ENCODE measurements at places on chromosomes 1 and 21.

DNA sequence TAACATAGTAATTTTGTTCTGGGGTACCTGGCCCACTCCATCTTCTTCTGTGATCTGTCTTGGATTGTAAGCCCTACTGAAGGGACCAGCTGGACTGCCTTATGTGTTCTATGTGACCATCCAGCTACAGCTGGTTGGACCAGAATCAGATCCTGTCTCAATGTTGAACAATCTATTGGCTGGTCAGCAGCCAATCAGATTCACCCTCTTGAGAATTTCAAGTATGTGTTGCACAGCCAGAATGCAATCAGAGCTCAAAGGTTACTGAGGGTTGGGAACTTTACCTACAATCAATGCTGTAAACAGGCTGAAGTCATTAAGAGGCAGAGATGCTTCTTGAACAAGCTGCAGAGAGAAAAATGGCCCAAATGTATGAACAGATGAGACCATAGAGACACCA is 61.9 kb downstream of the KCNC4 start:
- DNase-seq = no peak

- peak; percentile 63 for DNase-seq
These were observed 95.6 kb upstream of the TSPAN2 start for GRCh38 chr1:115184951-115185331.

DNA sequence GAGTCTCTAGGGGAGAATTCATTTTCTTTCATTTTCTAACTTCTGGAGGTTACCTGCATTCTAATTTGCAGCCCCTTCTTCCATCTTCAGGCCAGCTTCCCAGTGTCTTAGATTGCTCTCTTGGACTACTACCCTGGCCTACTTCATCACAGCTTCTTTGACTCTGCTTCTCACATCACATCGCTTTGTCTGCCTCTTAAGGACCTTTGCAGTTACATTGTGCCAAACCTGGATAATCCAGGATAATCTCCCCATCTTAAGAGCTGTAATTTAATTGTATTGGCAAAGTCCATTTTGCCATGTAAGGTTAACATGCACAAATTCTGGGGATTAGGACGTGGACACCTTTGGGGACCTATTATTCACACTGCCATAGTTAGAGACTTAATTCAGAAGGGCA is 18.4 kb downstream of the RNF2 start:
- no peak for DNase-seq

DNA sequence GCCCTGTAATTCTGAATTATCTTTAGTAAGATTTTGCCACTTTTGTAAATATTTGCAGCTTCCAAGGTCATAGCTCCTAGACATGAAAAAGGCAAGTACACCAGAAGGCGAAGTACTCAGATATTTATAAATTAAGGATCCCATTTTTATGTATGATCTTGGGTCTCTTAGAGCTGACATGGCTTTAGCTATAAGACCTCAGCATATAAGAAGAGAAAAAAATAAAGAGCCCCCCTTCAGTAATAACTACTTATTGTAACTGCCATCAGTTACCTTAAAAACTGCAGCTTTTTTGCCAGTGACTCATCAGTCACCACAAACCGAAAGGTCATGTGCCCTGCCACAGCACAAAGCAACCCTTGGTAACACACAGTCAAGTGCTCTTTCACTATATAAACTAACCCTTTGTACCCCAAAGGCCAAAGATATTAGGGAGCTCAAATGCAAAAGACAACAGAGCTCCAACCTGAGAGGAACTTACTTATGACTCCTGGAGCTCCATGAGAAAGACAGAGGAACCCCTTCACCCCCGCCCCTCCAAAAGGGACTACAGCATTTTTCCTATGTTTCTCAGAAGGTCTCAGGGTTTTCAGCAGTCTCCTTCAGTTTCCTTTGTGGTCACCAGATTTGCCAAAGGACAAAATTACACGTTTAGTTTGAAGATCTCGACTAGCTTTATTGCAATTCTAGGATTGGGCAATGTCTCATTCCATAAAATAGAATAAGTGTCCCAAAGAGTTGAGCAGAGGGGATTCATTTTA is 219.8 kb upstream of the DUSP10 start:
- peak; percentile 53 for DNase-seq

DNA sequence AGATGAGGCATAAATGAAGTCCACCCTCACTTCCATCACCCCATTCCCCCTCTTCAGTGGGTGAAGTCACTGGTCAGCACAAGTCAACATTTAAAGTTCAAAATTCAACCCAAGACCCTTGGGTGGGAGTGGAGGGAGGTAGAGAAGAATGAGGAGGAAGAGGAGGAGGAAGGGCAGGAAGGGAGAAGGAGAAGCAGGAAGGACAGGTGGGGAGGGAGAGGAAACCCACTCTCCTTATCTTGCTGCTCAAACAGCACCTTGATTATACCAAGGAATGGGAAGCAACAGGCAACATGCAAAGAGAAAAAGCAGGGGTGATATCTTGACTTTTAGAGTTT is 4.0 kb upstream of the BTG2 start:
- no peak for DNase-seq

- no peak for DNase-seq
These were observed 10.1 kb upstream of the USP24 start for GRCh38 chr1:55225228-55225627.

DNA sequence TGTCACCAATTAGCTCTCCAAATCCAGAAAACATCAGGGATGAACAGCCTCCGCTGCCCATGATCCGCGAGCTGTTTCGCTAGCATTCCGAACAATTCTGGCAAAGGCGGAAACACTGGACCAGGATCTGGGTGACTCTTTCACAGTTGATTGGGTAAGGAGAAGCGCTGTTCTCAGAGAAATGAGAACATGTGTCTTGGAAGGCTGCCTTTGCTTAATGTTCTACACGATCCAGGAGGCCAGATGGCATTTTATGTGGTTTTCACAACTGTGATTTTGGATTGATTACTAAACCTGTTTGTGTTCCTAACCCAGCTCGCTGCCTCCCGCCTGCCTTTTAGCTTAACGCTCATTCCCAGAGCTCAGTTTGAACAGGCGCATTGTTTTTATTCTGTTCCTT is 144.0 kb downstream of the KIF26B start:
- peak; percentile 74 for DNase-seq

- no peak for DNase-seq
These were observed 44.2 kb downstream of the SMYD2 start for GRCh38 chr1:214324896-214325800.

GRCh38 chr1:89190017-89190416 is 8.7 kb downstream of the GBP4 start:
- DNase-seq = no peak

GRCh38 chr1:30009720-30010119 is 713.7 kb downstream of the MATN1 start:
- DNase-seq = no peak

DNA sequence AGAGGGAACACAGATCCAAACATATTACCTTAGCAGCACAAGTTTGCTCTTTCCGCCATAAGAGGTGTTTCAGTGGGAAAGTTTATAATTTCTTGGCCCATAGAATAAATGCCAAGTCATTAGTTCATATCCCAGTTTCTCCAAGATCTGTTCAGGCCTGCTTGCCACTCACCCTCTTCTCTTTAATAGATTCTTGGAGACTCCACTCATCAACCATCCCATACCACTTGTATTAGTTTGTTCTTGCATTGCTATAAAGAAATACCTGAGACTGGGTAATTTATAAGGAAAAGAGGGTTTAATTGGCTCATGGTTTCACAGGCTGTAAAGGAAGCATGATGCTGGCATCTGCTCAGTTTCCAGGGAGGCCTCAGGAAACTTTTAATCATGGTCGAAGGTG is 34.8 kb upstream of the MYSM1 start:
- no peak for DNase-seq

DNA sequence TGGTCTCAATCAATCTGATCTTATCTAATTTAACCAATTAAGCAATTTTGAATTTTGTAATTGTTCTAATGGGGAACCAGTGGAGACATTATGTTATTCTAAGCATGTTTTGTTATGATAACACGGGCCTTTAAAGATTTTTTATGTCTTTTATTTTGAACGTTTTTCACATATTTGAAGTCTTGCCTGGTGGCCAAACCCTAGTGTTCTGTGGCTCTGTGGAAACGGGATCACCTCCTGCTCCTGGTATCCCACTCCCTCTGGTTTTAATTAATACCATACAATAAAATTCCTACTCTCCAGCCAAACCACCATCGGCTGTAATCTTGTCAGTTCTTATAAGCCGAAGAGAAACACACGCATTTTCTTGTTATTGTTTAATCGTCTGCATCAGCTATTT is 22.9 kb upstream of the LMO4 start:
- peak; percentile 75 for DNase-seq

DNA sequence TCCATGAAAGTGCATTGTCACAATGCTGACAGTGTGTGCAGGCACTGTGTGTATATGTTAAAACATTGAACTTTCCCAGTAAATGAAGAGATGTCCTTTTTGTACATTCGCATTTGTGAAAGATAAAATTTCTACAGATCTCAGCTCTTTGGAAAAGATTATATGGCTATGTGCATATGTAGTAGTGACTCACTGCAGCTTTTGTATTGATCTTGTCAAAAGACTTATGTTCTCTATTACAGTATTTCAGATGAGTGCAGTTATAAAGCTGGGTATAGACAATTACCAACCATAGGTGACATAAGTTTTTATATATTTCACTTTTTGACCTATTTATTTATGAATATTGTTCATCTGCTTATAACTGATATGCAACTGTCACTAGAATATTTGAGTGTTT is 212.6 kb downstream of the COL24A1 start:
- no peak for DNase-seq

- DNase-seq = no peak
These were observed 11.5 kb downstream of the ATPAF1 start for GRCh38 chr1:46656643-46657042.

GRCh38 chr1:208088319-208088718 is 155.9 kb downstream of the PLXNA2 start:
- DNase-seq = peak; percentile 18

DNA sequence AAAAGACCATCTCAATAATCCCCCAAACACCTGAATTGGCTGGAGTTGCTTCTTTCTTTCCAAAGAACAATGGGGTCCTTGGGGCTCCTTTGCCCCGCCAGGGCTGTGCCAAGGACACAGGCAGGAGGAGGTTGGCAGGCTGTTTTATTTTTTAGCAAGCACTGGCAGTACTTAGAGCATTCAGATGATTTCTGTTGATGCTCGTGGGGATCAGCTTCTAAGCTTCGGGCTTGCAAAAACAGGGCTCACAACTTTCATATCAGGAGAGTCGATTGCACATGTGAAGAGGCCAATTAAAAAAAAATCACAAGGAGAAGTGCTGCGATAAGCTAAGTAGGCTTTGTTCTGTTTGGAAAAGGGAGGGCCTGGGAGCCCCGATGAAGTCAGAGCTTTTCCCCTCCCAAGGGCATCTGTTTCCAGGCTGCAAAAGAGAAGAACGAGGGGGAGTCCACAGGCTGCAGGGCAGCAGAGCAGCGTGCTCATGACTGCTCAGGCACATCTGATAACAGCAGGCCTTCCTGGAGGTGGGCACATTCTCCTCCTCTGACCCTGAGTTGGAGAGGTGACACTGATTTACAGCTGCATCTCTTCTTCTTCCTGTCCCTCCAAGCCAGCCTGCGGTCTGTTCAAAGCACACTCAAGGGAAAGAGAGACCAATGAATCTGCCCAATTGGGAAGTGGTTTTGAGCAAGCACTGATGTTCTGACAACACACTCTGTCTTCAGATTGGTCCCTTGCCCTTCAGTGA is 27.3 kb upstream of the BCAR3 start:
- DNase-seq = no peak

GRCh38 chr1:155334962-155335361 is 14.3 kb downstream of the RUSC1 start:
- DNase-seq = no peak

GRCh38 chr1:109490029-109490933 is 3.6 kb upstream of the CYB561D1 start:
- peak; percentile 54 for DNase-seq

GRCh38 chr1:55541296-55541695 is 326.1 kb upstream of the USP24 start:
- no peak for DNase-seq

DNA sequence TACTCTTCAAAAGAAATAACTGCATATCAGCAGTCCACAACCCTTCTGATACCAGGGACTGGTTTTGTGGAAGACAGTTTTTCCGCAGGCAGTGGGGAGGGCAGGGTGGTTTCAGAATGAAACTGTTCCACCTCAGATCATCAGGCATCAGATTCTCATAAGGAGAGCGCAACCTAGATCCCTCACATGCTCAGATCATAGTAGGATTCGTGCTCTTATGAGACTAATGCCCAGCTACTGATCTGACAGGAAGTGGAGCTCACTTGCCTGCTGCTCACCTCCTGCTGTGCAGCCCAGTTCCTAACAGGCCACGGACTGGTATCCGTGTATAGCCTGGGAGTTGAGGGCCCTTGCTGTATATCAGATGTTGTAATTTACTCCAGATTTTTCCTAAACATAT is 11.5 kb downstream of the RO60 start:
- peak; percentile 25 for DNase-seq

- DNase-seq = no peak
These were observed 56.8 kb upstream of the CFHR3 start for GRCh38 chr1:196717868-196718267.

- peak; percentile 95 for DNase-seq
These were observed 7.7 kb downstream of the CNIH3 start for GRCh38 chr1:224623743-224624333.

- DNase-seq = no peak
These were observed 111.9 kb upstream of the C21orf91 start for GRCh38 chr21:17931080-17931479.

DNA sequence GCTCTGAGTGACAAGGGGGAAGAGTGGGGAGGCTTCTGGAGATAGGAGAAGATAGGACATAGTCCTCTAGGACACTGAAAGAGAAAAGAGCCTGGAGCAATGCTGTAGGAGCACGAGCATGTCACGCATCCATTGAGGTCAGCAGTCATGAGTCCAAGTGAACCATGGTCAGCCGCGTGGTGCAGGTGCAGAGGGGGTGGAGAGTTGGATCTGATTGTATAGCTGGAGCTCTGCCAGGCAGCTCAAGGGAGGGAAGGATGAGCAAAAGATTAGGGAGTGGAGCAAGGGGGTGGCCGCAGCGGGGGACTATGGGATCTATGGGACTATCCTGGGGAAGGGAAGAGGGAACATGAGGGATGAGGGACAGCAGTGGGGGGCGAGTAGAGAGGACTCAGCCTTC is 14.0 kb downstream of the PADI1 start:
- no peak for DNase-seq

GRCh38 chr1:199463521-199464127 is 563.9 kb upstream of the NR5A2 start:
- DNase-seq = peak; percentile 66

DNA sequence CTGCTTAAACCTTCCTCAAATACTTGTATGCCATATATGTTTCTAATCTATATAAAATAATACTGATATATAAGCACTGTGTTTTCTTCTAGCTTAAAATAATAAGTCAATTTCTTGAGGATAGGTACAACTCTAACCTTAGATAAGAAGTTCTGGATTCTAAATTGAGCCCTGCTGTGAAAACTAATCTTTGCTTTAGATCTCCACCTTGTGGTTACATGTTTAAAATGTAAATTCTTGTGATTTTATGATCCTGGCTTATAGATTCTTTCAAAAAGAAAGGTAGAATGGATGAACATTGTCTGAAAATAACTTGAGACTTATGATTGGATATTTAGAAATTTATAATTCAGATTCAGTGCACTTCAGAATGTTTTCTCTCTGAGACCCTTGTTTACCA is 38.9 kb upstream of the HMCN1 start:
- DNase-seq = peak; percentile 10

- no peak for DNase-seq
These were observed 3.3 kb upstream of the TTC34 start for GRCh38 chr1:2804628-2805351.

- no peak for DNase-seq
These were observed 13.9 kb downstream of the ARHGEF19 start for GRCh38 chr1:16198444-16199156.

- no peak for DNase-seq
These were observed 11.8 kb downstream of the TMEM240 start for GRCh38 chr1:1528301-1529267.

- DNase-seq = no peak
These were observed 107.1 kb downstream of the DISC1 start for GRCh38 chr1:231733672-231734071.
